ENCODE measurements at places on chromosomes 7 and 10.

DNA sequence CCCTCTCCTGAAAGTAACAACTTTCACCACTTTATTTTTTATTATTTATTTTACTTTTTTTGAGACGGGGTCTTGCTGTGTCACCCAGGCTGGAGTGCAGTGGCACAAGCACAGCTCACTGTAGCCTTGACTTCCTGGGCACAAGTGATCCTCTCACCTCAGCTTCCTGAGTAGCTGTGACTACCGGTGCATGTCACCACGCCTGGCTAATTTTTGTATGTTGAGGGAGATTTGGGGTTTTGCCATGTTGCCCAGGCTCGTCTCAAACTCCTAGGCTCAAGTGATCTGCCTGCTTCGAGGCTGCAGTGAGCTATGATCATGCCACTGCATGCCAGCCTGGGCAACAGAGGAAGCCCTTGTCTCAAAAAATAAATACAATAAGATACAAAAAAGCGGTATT lies 14.9 kb upstream of the SLIT1 start:
- DNase-seq = no peak

- no peak for DNase-seq
These were observed 2.1 kb downstream of the NOS3 start for GRCh38 chr7:150992833-150993302.

- DNase-seq = no peak
These were observed 32.3 kb upstream of the PALS2 start for GRCh38 chr7:24540956-24541355.

- no peak for DNase-seq
These were observed 142.5 kb downstream of the SRPK2 start for GRCh38 chr7:105246256-105246655.

DNA sequence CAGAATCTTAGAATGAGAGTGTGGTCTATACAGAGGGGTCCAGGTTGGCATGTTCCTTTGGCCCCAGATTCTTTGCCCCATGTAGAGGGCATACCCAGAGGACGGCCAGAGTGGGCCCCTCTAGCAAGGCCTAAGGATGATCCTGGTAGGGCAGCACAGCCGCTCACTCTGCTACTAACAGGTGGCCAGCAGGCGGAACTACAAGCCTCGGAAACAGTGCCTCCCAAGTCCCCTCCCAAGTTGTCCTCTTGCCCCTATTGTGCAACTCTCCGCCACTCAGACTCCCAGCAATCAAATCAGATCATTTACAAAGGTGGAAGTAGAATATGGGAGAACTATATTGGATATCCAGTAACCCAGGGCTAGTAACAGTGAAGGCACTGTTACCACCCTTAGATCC lies 107.4 kb downstream of the STRA8 start:
- no peak for DNase-seq

DNA sequence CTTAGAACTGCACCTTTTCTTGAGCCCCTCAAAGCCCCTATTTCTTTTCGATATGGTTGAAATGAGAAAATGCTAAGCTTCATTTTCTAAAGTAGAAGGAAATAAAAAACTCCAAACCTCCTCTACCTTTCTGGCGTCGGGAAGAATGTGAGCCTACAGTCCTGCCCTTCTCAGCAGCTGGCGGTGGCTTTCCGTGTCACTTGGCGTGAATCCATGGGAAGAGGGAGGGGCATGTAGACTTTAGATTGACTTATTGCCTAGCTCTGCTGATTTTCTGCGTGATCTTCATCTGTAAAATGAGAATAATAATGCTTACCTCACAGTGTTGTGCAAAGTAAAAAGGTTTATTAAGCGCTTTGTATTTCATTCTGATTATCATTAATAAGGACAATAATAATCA lies 35.0 kb downstream of the PRR15 start:
- no peak for DNase-seq

- no peak for DNase-seq
These were observed 45.6 kb upstream of the AGBL3 start for GRCh38 chr7:134940729-134941128.

- no peak for DNase-seq
These were observed 11.9 kb downstream of the ERCC6 start for GRCh38 chr10:49527061-49527460.

GRCh38 chr7:86645676-86646276 lies 2.1 kb downstream of the GRM3 start:
- no peak for DNase-seq

- no peak for DNase-seq
These were observed 531.6 kb upstream of the IGFBP3 start for GRCh38 chr7:46452561-46453135.

Data from T-helper 9 cell (primary cell).